Renal cortex interstitium (tissue), 15 donors: ENCODE measurements at places on chromosomes 1 and 21.

DNA sequence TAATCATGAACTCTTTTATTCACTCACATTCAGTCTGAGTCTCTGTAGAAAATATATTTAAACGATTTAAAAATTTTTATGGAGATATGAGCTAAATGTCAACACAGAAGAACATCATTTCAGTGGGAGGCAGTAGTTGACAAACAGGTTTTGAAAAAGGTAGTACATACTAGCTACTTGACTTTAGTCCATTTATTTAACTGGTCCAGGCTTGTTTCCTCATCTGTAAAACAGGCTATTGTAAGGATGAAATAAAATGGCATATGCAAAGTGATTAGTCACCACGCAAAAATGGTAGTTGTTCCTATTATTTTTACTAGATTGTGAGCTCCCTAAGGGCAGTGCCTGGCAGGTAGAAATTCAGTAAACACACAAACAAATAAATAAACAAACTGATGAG is 75.2 kb downstream of the NTPCR start:
- DNase-seq, result no peak

DNA sequence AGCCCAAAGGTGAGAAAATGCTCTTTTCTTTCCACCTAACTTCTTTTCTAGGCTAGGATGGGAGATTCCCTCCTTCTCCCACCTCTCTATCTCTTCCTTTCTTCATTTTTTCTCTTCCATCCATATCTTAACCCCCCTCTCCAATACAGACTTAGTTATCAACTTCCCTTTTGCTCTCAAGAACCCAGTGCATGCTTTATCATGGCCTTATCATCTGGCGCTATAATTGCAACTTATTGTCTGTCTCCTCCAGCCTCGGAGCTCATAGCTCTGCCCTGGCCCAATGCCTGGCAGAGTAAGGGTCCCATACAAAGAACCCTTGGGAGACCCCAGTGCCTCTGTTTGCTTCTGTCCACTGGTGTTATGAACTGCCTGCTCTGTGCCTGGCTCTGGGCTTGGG is 71.0 kb upstream of the NFASC start:
- DNase-seq, result no peak

- DNase-seq, result no peak
Measured at GRCh38 chr1:218034468-218034867, 250.6 kb upstream of the RRP15 start.

GRCh38 chr1:19342062-19342750 is 30.1 kb downstream of the SLC66A1 start:
- no peak for DNase-seq

- DNase-seq, result peak; percentile 4
Measured at GRCh38 chr1:174448974-174449373, 1.2 kb downstream of the GPR52 start.

DNA sequence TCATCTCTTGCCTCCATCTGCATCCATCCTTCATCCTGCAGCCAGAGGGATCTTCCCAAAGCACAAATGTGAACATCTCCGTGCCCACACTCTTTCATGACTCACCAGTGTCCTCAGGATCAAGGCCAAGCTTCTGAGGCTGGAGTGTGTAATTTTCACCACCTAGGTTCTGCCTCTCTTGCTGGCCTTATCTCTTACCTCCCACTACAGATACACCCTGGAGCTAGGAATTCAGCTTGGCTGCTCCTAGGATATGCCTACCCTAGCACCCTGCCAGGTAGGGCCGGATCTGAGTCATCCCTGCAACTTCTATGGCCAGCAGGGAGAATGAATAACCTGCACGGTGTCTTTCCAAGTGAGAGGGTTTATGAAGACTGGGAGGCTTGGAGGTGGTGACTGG is 208.7 kb upstream of the CSF3R start:
- no peak for DNase-seq
